ENCODE measurements at places on chromosomes 4 and X.

- no peak for DNase-seq
Measured at GRCh38 chrX:43805579-43805978, 76.7 kb downstream of the MAOB start.

DNA sequence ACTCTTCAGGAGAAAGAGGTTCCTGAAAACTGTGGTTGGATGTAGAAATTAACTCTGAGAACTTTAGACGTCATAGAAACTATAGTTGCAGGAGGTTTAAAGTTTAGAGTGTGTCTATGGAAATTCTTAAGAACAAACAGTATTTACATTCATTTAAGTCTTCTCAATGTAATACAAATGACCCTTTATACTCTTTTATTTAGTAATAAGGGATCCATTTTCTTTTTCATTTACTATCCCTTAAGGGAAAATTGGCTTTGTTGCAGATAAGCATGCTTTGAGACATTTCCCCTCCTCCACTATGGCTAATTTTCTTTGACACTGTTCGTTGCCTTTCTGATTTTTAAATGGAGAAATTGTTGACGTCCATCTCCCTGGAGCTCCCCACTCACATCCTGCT is 96.4 kb downstream of the POLA1 start:
- DNase-seq: no peak

DNA sequence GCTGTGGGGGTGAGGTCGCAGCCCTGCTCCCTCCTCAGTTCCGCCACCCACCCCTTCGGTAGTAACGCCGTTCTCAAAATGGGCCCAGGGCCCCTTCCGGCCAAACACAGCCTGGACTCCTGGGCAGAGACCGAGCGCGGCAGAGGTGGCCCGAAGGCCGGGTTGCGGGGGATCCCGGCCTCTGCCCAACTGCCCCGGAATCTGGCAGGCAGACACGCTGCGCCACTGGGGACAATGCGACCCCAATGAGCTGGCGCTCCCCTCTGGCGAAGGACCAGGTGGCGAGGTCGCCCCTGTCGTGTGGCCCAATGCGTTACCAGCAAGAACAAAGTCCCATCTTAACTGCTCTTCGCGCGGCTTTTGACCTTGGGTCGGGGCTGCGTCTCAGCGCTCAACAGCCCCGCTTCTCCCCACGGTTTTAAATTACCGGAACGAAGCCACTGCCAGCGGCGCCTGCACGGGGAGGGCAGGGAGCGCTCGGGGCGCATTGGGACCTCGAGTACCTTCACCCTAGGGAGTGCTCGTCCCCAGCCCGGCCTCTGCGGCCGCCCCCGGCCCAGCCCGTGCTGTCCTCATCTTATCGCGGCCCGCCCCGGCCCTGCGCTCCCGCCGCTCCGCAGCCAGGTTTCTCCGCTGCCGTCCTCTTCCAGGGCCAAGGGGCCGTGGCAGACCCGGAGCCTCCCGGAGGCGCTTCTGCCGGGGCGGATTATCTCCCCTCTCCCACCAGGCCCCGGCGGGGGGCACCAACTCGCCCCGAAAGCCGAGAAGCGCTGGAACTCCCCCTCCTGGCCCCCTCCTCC is 22.2 kb upstream of the HMX1 start:
- DNase-seq: no peak

DNA sequence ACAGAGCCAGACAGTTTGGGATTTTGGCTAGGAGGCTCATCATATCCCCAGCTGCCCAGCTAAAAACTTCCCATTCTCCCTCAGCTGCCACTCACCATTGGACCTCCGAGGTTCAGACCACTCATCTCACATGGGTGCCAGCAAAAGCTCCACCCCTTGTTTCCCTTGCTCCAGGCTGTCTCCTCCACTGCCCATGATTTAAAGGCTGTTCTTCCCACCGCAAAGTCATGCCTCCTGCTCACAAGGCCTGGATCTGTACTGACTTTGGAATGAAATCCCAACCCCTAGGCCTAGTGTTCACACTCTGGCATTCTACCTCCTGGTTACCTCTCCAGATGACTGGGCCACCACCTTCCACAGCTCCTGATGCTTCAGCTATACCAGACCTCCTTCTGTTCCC is 142.2 kb upstream of the EOLA2 start:
- no peak for DNase-seq

DNA sequence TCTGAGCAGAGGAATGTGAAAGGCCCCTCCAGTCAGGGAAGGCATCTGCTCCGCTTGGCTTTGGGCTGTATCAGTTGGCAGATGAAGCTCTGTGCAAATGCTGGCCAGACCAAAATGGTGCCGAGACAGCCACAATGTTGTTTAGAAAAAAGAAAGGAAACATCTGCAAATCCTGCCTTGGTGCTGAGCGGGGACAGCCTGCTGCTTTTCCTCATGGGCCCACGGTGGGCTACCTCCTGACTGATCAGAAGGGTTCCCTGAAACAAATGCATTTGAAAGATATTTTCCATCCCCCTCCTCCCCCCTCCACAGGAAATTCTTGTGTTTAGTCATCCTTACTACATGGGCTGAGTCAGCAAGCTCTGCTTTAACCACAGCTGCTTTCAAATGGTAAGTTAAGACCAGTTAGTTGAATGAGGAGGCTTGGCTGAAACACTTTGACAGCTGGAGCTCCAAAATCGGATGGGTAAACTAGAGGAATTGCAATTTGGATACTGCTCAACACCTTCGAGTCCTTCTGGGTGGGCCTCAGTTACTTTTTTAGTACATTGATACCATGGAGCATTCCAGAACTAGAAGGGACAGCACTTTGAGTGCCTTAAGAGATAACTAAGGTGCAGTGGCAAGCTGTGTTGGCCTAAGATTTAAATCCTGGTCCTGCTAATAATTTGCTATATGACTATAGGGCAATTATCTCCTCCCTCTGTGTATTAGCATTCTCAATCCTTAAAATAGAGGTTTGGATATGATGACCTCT is 36.0 kb downstream of the PLAC1 start:
- no peak for DNase-seq

- DNase-seq: no peak
Measured at GRCh38 chrX:23504895-23505294, 162.4 kb upstream of the PRDX4 start.

DNA sequence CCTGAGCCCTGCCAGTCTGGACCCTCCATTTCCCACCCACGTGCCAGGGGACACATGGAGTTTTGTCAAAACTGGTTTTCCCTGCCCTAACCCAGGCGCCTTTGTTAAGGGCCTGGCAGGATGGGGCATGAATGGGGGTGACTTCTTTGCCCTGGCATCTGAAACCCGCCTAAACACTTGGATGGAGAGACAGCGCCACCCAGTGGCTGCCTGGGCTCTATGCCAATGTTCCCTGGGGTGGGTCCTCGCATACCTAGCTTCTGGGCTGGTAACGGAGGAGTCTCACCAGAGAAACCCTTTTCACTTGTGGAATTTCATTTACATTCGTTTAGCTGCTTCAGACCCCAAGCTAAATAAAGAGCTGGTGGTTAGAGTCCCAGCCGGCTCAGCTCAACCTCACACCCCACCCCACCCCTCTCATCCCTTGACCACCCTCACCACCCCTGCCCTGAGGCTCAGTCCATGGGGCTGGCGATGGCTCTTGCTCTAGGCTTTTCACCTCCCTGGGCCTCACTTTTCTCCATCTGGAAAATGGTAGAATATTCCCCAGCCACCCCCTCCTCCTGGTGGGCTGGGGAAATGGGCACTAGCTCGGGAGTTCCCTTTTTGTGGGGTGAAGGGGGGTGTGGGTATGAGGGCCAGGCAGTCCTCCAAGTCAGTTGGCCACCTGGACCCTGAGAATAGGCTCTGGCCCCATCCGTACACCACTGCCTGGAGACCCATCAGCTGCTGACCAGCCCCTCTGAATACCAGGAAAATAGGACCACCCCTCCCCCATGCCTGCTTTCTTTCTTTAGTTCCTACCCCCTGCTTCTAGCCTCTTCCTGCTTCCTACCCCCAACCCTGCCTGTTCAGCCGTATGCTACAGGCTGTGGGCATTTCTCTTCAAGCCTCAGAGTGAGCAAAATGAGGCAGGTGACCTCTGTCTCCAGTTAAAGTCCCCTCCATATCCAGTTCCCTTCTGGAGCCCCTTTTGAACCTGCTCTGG is 57.1 kb upstream of the PJA1 start:
- DNase-seq: peak; percentile 84

- DNase-seq: peak; percentile 75
Measured at GRCh38 chr4:27684610-27685011, 824.0 kb downstream of the STIM2 start.

DNA sequence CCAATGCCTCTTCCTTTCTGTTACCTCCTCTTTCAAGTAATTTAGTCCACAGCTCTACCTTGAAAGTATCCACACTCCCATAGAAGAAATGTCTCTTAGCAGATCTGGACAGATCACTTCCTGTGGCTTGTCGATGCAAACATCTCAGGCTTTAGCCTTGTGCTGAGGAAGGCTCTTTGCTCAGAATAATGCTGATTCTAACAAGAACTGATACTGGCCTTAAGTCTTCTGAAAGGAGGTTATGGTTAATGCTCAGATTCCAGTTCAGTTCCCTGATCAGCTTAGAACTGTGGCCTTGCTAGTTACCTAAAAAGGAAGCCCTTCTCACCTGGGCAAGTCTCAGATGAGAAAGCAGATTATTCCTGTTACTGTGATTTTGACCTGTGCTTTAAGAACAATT is 230.1 kb upstream of the FAT4 start:
- DNase-seq: no peak

DNA sequence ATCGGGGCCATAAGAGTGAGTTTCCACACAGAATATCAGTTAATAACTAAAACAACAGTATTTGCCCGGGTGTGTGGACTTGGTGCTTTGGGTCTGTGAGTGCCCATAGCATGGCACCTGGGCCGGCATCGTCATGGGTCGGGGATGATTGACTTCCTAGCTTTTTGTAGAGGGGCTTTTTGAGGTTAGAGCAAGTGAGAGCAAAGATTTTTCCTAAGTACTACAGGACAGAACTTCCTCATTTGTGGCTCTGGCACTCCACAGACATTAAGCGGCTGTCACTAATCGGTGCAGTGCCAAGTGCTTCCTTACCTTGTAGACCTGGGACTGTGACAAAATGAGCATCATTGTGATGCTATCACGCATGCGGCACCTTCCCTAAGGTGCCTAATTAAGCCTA is 81.0 kb downstream of the SHROOM2 start:
- DNase-seq: no peak

- DNase-seq: no peak
Measured at GRCh38 chr4:78553529-78554060, 2.0 kb downstream of the ANXA3 start.

DNA sequence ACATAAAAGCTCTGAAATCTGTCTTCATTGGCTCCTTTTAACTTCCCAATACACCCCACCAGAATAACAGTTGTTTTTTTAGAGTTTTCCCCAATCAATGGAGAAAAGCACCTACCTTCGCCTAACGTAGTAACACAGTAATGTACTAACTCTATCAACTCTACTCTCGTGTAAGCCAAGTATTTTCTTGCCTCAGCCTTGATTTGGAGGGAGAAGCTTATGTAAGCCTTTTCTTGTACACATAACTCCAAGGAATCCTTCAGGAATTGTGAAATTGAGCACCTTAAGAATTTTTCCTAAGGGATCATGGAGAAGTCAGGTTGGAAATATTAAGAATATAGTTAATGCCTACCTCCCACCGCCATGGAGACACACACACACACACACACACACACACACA is 181.2 kb downstream of the RAPGEF2 start:
- no peak for DNase-seq

DNA sequence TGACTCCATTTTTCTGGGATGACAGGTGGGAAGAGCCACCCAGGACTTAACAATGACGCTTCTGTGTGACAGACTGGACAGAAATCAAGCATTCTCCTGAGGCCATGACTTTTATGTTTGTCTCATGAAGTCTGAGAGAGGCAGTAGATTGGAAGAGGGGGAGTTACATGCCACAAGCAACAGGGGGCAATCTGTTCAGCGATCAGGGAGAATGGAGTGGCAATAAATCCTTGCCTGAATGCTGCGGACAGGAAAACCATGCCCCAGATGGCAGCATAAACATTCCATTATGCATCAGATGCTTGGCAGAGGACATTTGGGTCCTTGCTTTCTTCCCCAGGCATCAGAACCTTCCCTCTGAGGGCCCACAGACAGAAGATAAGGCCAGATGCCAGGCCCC is 312.4 kb upstream of the DIPK2B start:
- no peak for DNase-seq

GRCh38 chrX:18639280-18639679 is 32.6 kb downstream of the RS1 start:
- DNase-seq: no peak

GRCh38 chr4:16442296-16442695 is 216.0 kb upstream of the TAPT1 start:
- DNase-seq: no peak

DNA sequence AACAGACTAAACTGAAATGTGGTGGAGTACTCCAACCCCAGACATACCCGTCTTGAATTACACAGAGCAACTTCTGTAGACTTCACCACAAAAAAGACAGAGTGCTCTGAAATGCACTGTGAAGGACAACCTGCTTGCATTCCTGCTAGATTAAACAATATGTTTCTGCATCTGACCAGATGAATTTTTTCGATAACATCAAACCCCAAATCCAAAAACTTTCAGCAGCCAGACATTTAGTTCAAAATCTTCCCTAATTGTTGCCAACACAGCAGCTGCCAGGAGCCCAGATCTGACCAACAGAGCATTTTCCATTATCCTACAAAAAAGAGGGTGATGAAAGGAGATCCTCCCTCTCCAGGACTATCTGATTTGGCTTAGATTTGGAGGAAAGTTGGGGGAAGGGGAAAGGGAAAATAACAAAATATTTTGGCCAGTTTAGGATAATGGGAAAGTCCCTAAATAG is 356.5 kb downstream of the PDGFC start:
- no peak for DNase-seq

DNA sequence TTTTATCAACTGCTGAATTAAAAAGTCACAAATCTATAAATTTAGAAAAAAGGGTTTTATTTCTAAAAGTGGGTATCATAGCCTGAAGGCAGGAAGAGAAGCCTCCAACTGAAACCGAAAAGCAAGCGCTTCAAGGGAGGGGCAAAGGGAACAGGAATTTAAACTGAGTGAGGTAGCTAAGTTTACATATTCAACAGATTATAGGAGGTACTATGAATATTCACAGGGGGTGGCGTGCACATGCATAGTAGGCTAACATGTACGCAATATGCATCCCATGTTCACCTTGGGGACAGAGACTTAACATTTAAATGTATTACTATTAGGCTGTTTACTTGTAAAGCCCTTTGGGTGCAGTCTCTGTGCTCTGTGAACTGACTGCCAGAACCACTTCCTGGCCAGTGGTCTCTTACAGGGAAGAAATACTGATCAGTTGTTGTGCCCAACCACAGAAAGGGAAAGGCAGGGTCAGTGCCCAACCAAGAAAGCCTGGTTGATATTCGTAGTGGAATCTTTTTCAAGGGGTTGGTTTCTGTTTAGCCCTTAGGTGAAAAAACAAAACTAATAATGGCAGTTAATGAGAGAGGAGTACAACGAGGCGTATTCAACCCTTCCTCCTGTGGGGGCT is 168.7 kb upstream of the GALNTL6 start:
- no peak for DNase-seq

DNA sequence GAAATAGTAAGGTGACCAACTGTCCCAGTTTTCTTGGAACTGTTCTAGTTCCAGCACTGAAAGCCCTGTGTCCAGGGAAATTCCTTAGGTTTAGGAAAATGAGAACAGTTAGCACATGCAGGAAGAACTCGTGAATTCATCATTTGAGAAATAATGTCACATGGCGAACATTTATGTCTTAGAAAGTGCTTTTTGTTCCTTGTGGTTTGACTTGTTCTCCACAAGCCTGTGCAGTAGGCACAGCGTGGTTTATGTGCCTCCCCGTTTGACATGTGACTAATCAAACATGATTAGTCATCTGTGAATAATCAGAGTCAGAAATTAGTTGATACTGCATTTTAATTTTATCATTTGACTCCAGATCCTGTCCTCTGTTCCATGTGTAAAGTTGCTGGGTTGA is 556.0 kb upstream of the CPEB2 start:
- DNase-seq: no peak

Measured in D341Med (cell line).